ENCODE measurements at places on chromosomes 1 and 21.

DNA sequence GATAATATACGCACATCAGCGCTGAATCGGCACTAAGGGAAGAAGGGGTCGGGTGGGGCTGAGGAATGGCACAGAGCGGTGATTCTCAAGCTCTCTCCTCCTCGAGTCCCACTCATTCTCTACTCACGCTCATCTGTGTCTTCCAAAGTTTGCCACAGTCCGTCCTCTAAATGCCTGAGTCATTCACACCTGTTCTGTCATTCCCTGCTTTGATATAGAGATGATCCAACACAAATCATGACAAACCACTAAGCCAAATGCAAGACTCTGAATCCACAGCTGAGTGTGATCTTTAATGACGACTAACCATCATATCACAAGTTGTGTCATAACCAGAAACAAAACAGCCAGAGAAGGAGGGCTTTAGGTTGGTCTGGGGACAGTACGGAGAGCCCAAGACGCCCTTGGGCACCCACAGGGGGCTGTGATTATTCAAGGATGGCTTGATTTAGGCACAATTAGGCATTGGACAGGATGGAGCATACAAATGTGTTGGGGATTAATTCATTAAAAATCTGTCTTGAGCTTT is 501.5 kb downstream of the KIF26B start:
- DNase-seq, result no peak

GRCh38 chr1:184052194-184052559 is 647 bp downstream of the TSEN15 start:
- no peak for DNase-seq

- DNase-seq, result no peak
These were observed 43.7 kb downstream of the PRDX6 start for GRCh38 chr1:173520799-173521198.

DNA sequence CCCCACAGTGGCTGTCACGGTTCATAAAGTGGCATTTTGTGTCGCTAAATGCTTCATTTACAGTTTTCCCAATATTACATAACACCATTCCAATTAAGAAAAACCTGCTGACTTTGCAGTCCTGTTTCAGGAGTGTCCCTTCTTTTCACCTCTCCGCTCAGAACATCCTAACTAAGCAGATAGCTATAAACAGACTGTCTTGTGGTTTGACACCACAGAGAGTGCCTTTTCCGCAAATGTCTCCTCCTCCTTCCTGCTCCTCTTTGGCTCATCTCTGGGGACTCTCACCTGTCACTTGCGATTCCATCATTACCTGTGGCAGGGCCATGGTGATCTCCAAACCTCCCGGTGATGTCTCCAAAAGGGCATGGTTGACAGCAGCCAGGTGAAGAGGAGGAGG is 119.0 kb downstream of the CNIH3 start:
- DNase-seq, result no peak

GRCh38 chr1:206117151-206117948 is at the start of gene AVPR1B:
AVPR1B (minus strand) TSS chr1:206117388; CDS start chr1:206116890, 498 bp downstream.
- peak; percentile 52 for DNase-seq

DNA sequence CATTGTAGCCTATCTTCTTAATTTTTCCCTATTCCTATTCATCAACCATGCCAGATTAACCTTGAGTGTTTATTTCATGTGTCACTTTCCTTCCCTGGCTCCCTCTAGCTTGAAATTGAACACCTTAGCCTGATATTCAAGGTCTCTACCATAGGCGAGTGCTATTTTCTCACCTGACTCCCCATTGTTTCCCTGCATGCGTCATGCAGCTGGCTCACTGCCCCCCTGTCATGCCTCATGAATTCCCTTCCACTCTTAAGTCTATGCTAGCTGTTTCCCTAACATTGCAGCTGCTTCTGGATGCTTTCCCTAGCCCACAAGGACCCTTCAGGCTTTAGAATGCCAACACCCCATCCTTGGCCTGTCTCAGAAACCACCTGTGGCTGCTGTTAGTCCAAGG is 56.7 kb upstream of the CD1D start:
- no peak for DNase-seq

DNA sequence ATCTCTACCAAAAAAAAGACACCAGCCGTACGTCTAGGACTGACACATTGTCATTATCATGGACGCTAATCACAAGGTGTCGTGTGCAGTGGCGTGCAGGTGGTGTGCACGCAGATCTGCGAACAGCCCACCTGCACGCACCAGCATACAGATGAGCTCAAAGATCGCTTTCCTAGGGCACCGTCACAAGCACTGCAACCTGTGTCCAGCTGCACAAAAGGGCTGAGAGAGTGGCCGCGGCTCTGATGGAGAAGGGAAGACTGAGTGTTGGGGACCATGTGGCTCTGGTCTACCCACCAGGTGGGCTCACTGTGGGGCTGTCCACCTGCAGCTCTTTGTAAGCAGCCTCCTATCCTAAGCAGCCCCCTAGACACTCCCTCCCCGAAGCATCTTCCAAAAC is 50.9 kb downstream of the S100B start:
- no peak for DNase-seq

- peak; percentile 54 for DNase-seq
These were observed 5.5 kb upstream of the AGTRAP start for GRCh38 chr1:11730429-11730891.

- DNase-seq, result peak; percentile 27
These were observed 365.9 kb downstream of the COL11A1 start for GRCh38 chr1:102742426-102742825.

DNA sequence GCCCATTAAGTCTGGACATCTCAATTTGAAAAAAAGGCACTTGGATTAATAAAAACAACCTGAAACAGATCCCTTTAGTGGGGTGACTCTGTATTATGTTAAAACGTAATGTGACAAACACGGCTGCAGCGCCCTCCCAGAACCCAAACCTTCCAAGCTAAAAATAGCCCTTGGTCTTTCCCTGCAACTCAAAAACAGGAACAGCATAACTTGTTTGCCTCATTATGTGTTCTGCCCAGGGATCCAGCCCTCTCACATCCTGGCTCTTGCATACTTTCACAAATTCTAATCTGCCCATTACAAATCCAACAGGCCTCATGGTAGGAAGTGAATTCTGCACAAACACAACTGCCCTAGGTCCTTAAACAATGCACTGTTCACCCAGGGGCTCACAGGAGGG is 94.7 kb upstream of the GADD45A start:
- DNase-seq, result no peak

GRCh38 chr1:171507435-171507834 is 22.1 kb downstream of the PRRC2C start:
- no peak for DNase-seq

GRCh38 chr1:201419746-201420607 is 1.6 kb downstream of the TNNI1 start:
- peak; percentile 27 for DNase-seq

DNA sequence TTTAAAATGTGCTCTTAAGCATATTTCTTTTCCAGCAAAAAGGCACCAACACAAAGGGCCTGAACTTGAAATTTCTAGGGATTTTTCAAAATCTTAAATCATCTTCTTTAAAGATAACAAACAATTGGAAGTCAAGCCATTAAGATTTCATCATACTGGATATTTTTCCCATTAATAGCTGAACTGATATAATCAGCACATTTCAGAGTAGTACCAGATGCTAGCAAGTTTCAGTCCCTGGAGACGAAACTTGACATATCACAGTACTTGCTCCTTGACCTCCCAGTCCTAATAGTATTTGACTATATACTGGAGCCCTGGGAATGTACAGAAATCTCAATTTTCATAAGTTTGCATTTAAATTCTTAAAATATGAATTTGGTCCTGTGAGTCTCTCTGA is 10.2 kb upstream of the CDC7 start:
- peak; percentile 3 for DNase-seq

GRCh38 chr1:44485229-44485933 is 80.3 kb downstream of the RNF220 start:
- peak; percentile 85 for DNase-seq

DNA sequence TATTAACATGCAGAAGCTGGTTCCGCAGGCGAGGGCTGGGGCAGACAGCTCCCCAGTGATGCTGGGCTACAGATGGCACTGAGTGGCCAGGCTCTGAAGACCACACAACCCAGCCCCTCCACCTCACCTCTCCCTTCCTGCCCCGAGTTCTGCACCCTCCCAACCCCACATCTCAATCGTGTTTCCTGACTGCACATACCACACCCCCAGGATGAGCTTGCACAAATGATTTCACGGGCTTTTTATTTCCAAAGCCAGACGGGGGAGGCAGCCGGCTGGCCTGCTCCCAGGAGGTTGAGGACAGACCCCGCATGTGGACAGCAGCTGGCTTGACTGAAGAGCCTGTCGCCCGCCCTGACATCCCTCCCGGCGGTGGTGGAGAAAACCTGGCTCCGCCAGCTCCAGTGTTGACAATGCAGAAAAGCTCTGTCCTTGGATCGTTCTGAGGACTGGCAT is 21.4 kb upstream of the ALDH4A1 start:
- peak; percentile 38 for DNase-seq

DNA sequence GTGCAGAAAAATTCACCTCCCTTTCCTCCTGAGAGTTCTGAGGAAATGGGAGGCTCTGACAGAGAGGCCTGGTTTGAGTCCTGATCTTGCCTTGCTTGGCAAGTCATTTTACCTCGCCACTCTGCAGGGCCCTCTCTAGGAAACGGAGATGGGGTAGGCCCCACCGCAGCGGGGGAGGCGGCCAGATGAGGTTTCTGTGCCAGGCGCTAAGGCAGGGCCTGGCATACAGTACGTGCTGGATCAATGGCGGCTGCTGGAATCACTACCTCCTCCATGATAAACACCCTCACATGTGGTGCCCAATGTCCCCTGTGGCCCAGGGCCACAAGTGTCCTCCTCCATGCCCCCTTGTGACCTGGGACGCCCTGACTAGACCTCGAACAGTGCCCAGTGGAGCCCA is 499 bp upstream of the PLEKHG5 start:
- DNase-seq, result no peak

DNA sequence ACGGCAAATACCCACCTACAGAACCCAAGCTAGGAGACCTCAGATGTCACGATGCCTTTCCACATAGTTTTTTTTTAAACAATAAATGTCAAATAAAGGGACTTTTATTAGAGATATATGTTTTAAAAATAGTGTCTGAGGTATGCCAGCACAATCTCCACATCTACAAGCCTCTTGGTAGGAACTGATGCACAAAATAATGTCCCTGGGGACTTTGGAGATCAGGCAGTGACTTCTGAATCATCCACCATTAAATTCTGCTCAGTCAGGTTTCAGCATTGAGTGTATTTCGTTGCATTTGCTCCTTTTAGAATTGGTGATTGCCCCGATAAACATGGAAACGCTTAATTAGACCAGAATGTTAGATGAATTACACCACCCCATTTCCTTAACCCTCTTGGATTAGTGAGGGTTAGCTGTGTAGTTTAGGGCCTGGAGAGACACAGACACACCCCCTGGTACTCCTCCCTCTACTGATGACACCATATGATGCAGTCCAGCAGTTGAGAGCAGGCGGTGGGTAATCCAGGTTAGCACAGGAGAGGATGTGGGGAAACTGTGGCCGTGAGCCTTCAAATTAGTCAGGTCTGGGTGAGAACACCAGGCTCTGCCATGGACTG is 33.6 kb downstream of the LGR6 start:
- no peak for DNase-seq

- DNase-seq, result no peak
These were observed 7.4 kb upstream of the CAMTA1 start for GRCh38 chr1:6777813-6778212.

DNA sequence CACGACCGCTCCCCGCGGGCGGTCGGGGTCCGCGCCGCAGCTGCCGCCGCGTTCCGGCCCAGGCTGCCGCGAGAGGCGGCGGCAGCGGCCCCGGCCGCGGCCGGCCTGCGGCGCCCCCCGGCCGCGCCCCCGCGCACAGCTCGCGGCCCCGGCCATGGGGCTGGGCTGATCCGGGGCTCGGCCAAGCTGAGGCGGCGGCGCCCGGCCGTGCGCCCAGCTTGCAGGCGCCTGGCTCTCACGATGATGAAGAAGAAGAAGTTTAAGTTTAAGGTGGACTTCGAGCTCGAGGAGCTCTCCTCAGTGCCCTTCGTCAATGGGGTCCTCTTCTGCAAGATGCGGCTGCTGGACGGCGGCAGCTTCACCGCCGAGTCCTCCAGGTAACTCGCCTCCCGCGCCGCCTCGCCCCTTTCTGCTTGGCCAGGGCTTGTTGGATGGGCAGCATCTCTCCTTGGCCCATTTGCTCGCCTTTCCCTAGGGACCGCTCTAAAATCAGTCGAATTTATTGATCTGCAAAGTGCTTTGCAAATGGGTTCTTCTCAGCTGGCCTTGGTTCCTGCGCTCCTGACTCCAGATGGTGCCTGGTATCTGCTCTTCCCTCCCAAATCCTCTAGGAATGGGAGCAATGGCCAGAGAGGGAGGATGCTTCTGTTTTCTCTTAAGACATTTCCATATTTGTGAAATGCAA is 431 bp downstream of the EEIG2 start:
- DNase-seq, result peak; percentile 31

DNA sequence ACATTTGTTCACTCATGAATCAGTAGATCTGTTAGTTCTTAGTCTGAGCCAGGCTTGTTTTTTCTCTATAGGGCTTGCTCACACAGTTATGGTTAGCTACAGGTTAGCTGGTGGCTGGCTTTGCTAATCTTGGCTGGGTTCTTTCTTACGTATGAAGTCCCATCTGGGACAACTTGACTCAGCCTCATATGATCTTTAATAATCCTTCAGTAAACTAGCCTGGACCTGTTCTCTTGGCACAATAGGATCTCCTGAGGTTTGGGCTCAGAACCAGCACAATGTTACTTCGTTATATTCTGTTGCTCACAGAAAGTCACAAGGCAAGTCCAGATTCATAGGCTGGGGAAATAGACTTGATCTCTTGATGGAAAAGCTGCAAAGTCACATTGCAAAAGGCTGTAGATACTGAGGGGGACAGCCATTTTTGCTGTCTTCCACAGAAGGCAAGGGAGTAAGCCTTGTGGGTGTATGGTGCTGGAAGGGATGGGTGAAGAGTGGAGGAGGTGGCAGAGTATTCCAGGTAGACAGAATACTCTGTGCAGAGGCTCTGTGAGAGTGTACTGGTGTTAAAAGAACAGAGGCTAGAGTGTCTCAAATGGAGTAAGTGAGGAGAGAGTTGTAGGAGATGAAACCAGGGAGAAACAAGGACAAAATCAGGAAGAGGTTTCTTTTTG is 24.4 kb downstream of the EFCAB7 start:
- DNase-seq, result no peak

Data from EL (cell line).